HFFc6 (cell line): ENCODE measurements at places on chromosomes 7 and 10.
A peak's percentile ranks its signal among the peaks of the same experiment; 100 is the strongest.

- peak; percentile 16 for DNase-seq
Observed at GRCh38 chr10:61804414-61804813, 97.1 kb upstream of the ARID5B start.

GRCh38 chr7:8783229-8783628 lies 349.8 kb downstream of the NXPH1 start:
- DNase-seq: no peak

GRCh38 chr10:132833421-132834111 lies 47.6 kb upstream of the NKX6-2 start:
- DNase-seq: no peak

GRCh38 chr7:23373151-23374004 lies 74.2 kb downstream of the MALSU1 start:
- DNase-seq: no peak

DNA sequence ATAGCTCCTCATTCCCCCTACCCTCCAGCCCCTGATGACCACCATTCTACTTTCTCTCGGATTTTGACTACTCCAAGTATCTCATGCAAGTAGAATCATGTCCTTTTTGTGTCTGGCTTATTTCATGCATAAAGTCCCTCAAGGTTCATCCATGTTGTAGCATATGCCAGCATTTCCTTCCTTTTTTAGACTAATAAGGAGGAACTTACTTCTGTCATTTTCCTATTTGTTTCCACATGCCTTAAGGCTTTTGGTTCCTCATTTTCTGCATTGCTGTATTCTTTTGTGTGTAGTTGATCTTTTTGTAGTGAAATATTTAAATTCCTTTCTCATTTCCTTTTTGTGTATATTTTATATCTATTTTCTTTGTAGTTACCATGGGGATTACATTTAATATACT lies 376.9 kb downstream of the CALN1 start:
- DNase-seq: no peak

- no peak for DNase-seq
Observed at GRCh38 chr7:136069840-136070529, 92.8 kb upstream of the MTPN start.

DNA sequence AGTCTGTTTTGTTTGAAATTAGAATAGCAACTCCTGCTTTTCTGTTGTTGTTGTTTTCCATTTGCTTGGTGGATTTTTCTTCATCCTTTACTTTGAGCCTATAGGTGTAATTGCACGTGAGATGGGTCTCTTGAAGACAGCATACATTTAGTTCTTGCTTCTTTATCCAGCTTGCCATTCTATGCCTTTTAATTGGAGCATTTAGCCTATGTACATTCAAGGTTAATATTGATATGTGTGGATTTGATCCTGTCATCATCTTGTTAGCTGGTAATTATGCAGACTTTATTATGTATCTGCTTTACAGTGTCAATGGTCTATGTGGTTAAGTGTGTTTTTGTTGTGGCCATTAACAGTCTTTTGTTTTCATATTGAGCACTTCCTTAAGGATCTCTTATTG lies 708.9 kb upstream of the ANKRD30A start:
- no peak for DNase-seq

GRCh38 chr10:43912469-43912868 lies 263.8 kb upstream of the ZNF32 start:
- DNase-seq: no peak
